ENCODE measurements at places on chromosomes 6 and 20.

DNA sequence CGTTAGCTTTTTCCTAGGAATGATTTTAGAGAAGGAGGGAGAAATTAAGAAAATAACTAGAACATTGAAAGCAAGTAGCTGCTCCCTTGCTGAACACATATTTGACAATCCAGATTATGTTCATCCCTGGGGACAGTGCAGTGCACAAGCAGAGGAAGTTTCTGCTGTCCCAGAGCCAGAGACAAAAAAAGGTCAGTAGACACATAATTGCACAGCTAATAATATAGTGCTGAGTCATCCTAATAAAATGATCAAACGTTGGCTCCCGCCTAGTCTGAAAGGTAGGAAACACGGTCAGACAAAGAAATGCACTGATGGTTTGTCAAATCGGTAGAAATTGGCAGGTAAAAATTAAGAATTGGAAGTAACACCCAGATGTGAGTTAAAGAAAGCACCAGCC lies 21.7 kb upstream of the SSTR4 start:
- DNase-seq, result no peak

- no peak for DNase-seq
Observed at GRCh38 chr6:31243508-31243907, 28.4 kb downstream of the HLA-C start.

DNA sequence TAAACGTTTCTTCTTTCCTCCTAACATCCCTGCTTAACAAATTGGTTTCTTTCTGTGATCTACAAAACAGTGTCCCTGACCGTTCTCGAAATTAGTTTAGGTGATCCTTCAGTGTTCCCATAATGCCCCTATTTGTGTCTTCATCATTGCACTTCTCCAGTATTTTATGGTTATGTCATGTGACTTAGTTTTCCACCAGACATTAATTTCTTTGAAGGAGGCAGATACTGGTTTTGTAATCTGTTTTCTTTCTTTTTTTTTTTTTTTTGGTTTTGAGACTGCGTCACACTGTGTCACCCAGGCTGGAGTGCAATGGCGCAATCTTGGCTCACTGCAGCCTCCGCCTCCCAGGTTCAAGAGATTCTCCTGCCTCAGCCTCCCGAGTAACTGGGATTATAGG lies 49.2 kb downstream of the FAM217A start:
- no peak for DNase-seq

DNA sequence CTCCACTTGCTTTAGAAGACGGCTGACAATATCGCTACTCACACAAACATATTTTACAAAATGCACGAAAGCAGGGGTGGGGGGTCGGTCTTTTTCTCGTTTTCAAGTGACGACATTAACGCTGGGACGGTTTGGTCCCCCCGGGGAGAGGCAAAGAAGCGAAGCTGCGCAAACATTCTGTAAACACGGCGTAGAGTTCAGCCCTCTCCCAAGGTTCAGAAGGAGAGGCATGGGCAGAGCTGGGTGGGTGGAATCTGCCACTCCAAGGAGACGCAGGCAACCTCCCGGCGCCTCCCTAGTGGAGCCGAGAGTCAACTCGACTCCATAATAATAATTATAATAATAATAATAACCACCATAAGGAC lies 2.4 kb downstream of the NKX2-2 start:
- DNase-seq, result no peak

- DNase-seq, result no peak
Observed at GRCh38 chr6:22017272-22017671, 279.6 kb downstream of the PRL start.
